Activated naive CD4-positive, alpha-beta T cell treated with anti-CD3 and anti-CD28 coated beads for 36 hours (primary cell): ENCODE measurements at places on chromosomes 16 and 17. TPM values are rescaled to one million over a fixed set of nuclear protein-coding genes. Genes with fewer than 3 reads are reported as not detected.

DNA sequence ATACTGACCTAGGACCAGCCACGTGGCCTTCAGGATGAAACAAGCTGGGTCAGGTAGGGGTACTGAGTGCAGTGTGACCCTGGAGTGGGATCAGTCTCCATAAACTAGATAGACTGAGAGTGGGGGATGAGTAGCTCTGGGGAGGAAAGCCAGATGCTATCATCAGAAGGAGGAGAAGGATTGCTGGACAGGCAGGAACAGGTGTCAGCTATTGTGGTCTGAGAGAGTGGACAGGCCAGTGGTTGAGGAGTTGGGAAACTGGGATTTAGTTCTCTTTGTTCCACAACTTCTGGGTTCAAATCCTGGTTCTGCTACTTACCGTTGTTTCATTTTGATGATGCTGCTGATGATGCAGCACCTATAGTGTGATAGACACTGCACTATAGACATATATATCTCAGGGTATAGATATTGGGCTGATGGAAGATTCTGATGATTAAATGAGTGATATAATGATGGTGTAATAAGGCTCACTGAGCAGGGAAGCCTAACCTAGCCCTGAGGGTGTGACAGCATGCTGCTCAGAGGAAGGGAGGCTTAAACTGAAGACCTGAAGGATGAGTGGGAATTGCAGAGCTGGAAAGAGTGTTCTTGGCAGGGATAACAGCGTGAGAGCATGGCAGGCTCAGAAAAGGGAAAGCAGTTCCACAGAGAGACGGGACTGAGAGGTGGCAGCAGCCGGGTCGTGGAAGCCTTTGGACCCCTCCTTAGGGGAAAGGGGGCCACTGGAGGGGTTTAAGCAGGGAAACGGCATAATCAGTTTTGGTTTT lies 66.0 kb downstream of the SNX20 start:
- no peak for DNase-seq

GRCh38 chr17:80180192-80180591 lies 10.4 kb downstream of the CARD14 start:
- DNase-seq: no peak

Gene RAMP2
- not detected for total RNA-seq

GRCh38 chr16:73053364-73054124 lies 5.6 kb upstream of the ZFHX3 start:
- no peak for DNase-seq
